ENCODE measurements at places on chromosomes 1 and 21.

GRCh38 chr1:53737648-53738204 lies 1.2 kb downstream of the GLIS1 start:
- DNase-seq = no peak

DNA sequence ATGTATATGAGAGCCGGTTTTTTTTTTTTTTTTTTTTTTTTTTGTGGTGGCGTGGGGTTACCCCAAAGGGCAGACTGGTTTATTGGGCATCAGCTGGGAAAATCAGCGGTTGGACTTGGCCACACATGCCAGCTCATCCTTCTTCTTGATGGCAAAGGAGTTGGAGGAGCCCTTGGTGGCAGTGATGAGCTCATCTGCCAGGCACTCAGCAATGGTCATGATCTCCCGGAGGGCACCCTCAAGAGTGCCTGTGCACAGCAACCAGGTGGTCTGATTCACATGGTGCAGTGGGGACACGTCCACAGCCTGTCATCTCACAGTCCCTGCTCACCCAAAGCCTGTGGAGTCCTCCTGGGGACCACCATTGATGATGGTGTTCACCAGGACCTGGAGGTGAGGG lies 62.0 kb downstream of the MRPS6 start:
- no peak for DNase-seq

- no peak for DNase-seq
Observed at GRCh38 chr1:223364685-223365382, 858 bp upstream of the SUSD4 start.

- no peak for DNase-seq
Observed at GRCh38 chr1:104804147-104804546, 1054.4 kb downstream of the AMY1C start.

- DNase-seq = no peak
Observed at GRCh38 chr1:22651941-22652856, 837 bp upstream of the C1QB start.
